ENCODE measurements at places on chromosomes 1 and 21.

DNA sequence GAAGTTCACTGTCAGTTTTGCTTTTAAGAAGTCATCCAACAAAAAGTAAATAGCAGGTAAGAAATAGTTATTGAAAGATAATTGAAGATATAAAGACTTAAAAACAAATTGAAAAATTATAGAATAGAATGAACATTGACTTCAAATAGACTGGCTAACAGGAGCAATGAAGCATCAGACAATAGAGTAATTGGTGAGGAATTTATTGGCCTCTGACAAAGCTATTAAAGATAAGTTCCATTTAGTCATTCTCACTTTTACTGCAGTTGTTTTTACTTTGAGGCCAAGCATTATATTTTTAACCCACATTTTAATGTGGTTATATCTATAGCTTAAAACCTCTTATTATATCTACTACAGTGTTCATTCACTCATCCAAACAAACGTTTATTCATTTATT is 228.8 kb upstream of the ADGRL2 start:
- no peak for DNase-seq

DNA sequence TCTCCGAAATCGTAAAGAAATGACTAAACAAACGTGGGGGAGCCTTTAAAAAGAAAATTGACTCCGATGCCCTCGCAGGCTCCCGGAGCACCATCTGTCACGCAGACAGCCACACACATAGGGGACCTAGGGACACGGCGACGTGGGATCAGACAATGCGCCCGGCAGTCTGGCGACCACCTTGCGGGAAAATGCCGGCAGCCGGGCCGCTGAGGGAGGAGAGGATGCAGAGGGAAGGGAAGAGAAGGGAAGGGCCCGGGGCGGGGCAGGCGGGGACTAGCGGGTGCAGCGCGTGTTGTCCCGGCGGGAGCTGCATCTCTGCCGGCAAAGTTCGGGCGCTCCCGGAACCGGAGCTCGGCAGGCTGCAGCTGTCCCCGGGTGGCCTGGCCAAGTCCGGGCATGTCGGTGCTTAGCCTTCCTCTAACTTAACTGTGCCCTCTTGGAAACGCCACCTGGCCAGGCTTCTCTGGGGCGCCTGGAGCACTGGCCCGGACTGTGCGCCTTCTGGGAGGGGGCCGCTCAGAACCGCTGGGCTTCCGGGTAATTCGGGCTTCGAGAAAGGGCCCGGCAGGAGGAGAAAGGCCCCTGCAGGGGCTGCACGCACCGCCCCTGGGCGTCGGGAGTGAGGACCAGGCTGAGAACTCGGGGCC is 1.8 kb downstream of the NHLH2 start:
- peak; percentile 57 for DNase-seq

- DNase-seq = no peak
Measured at GRCh38 chr1:12272770-12273169, 42.9 kb downstream of the VPS13D start.

GRCh38 chr1:153058154-153058553 is 842 bp upstream of the SPRR2A start:
- no peak for DNase-seq

DNA sequence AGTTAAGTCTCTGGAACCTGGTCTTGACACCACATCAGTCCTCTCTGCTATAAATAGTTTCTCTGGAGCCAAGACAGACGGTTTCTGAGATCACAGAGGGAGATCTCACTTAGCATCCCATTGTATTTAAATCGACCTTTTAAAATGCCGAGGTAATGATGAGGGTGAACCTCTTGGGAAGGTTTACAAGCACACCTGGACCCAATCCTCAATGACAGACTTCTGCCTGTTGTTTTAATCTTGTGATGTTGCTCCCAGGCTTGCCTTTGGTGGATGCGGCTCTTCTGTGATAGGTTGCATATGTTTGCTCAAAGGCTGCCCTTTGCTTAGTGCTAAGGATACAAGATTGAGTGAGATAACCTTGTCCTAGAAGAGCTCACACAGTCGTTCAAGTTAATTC is 104.6 kb upstream of the L1TD1 start:
- no peak for DNase-seq

GRCh38 chr1:167517535-167518330 is 596 bp downstream of the CD247 start:
- no peak for DNase-seq

DNA sequence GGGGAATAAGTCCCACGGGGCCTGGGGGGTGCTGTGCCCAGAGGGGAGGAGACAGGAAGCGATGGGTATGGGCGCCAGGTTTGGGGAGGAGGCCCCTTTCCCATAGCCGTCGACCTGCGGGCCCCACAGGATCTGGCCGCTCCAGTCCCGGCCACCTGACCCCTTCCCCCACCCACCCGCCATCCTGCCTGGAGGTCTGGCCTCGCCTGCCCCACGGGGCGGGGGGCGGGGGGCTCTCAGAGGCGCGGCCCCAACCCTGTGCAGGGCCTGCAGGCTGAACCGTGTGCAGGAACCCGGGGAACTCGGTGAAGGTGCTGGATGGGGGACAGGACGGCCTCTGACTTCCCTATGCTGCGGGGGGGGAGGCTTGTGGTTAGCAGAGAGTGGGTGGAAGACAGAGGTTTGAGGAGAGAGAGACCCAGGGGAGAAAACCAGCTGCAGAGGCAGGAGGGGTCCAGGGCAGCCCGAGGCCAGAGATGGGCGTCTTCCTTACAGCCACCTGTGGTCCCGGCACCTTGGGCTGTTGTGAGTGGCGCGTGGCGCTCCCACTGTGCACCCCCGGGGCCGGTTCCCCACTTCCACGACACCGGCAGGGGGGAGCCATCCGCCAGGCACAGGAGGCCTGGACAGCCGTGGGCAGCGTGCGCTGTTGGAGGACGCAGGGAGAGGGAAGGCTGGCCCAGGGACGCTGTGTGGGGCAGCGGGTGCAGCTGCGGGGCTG is 2.5 kb upstream of the TNFRSF18 start:
- DNase-seq = no peak
